ENCODE measurements at places on chromosomes 12 and 14. TPM values are rescaled to one million over a fixed set of nuclear protein-coding genes. Genes with fewer than 3 reads are reported as not detected.

DNA sequence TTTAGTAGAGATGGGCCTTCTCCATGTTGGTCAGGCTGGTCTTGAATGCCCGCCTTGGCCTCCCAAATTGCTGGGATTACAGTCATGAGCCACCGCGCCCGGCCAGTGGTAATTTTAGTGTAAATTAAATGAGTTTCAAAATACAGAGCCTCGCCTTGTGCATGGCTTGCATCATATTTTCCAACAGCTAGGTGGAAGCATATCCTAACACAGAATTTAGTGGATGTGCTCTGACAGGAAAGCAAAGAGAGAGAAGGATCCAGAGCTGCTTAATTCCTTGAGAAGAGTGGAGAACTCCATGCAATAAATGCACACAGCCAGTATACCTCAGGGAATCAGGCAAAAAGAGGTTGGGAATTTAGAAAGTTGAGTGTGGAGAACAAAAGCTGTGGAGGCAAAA, 2.5 kb downstream of the OR6C2 start:
- DNase-seq = no peak

DNA sequence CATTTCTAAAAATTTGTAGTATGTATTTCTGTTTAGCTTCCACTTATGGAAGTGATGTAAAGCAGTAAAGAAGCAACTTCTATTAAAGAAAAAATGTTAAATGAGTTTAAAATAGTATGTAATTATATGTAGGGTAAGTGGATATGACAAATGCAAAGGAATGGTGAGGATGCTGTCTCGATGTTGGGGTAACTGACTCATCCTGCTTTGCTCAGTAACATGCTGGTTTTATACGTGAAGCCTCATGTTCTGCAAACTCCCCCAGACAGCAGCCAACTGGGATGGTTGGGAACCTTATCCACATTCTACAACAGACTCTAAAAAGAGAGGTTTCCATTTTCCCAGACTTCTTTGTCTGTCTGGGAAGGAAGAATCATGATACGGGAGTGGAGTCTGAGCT, 1006.4 kb upstream of the TMEM132C start:
- DNase-seq = no peak

- no peak for DNase-seq
Measured at GRCh38 chr12:90045559-90045958, 336.9 kb upstream of the ATP2B1 start.

DNA sequence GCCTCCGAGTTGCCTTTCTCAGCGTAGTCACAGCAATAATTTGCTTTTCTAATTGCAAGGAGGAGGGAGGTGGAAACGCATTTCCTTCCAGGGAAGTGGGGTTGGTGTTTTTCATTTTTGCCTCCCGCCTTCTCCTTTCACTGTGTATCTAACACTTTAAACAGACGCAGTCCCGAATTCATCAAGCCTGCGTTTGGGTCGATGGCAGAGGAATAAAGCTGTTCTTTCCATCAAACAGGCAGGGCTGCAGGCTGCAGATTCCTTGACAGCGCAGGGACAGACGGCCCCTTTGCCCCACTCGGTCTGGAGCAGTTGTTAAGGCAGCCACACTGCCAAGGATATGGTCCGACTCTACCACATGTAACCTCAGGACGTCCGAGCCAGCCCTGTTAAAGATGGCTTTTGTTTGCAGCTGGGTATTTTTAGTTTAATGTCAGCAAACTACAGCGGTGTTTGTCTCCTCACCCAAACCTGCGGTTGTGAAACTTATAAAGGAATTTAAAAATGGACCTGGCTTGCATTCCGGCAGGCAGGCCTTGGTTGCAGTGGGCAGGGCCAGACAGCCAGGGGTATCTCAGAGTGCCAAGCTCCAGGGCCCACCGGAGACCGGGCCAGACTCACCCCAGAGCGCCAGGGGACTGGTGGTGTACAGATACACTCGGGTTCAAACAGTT, 2.1 kb downstream of the CHST11 start:
- peak; percentile 32 for DNase-seq

GRCh38 chr14:99034711-99035171, 237.3 kb downstream of the BCL11B start:
- DNase-seq = no peak

GRCh38 chr12:53502331-53502730, 1.2 kb downstream of the TARBP2 start:
- no peak for DNase-seq

DNA sequence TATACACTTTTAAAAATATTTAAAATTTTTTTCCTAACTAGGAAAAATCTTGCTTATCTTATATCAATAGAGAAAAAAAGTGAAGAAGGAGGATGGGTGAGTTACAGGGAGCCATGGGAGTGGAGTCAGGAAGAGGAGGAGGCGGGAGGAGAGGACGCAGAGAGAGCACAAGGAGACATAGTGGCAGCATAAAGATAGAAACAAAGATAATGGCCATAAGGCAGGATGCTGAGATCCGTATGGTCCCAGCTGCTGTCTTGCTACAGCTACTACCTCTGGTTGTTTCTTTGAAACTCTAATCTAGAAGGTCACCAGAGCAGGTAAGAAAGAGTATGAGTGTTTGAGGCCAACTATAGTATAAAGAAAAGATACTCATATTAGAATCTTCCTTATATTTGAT, 2.6 kb upstream of the SOX5 start:
- DNase-seq = no peak

GRCh38 chr12:1330477-1330827, 263.9 kb downstream of the FBXL14 start:
- no peak for DNase-seq

DNA sequence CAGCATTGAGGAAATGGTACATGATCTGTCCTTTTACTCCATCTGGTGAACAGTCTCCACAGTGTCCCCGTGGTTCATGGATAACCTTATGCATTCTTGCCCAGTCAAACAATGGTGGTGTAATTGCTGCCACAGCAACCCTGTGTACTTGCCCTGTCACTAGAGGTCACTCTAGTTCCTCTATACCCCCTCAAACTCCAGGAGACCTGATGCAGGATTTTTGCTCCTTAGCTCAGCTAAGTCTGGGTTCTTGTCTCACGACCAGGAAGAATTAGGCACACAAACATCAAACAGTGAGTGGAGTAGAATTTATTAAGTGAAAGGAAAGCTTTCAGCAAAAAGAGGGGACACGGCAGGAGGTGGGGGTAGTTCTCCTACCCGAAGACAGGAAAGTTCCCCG, 24.7 kb upstream of the EEA1 start:
- no peak for DNase-seq

GRCh38 chr12:75488553-75488952, 8.0 kb downstream of the GLIPR1 start:
- DNase-seq = no peak

DNA sequence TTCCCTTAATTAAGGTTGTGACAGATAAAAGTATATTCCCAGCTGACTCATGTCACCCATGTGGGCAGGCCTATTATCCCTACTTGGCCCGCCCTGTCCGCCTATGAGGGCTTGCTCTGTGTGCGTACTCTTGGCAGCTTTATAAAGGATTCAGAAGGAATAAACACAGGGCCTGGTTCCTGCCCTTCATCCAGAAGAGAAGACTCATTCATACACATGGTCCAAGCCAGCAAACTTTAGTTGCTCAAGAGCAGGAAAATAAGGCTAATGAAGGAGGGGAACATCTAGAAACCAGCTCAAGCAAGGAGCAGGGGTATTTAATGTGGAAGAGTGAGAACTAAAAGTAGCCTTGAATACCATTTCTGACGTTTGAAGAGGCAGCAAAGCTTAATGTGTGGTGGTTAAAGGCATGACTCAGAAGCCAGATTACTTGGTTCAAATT, 141.9 kb downstream of the CRADD start:
- no peak for DNase-seq

DNA sequence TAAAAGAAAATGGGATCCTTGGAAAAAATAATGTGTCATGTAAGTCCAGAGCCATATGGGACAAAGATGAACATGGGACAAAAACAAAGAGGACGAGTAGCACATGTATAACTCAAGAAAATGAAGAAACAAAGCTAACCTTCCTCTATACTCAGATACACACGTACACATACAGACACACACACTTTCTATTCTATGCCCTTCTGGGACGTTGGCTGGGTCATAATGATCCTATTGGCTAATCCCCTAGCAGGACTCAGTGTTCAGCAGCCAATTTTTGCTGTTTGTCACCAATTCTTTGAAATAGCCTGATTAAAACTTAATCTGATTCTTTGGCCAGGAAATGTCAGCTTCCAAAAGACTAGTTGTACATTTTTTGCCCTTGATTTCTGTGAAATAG, 189.4 kb upstream of the FOXG1 start:
- no peak for DNase-seq

GRCh38 chr12:112115259-112116045, 6.9 kb upstream of the NAA25 start:
- DNase-seq = no peak

- peak; percentile 54 for DNase-seq
Measured at GRCh38 chr12:51269174-51270066, 795 bp downstream of the SMAGP start.

DNA sequence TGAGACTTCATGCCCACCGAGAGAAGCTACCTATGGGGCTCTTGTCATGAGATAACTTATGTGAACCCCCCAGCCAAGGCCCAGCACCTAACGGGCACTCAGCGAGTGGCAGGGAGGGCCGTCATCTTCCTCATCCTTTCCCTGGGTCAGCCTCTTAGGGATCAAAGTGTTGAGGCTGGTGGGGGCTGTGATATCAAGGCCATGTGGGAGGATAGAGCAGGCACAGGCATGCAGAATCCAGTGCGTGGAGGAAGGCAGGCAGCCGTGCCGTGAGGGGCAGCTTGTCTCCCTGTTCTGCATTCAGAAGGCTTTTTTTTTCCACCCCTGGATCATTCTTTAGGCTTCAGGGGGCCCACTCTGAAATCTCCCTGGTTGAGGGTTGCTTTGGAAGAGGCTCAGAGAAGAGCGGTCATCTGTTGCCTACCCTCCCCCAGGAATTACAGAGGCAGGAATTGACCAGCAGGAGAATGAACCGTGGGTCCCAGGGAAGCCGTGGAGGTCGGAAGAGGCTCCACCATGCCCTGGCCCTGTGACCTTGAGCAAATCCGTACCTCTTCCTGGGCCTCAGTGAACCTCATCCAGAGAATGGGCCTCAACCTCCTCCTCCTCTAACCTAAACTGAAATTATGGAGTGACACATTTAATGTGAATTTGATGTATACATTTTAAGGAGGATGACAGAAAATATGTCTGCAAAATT, 62.8 kb downstream of the BEGAIN start:
- DNase-seq = no peak

DNA sequence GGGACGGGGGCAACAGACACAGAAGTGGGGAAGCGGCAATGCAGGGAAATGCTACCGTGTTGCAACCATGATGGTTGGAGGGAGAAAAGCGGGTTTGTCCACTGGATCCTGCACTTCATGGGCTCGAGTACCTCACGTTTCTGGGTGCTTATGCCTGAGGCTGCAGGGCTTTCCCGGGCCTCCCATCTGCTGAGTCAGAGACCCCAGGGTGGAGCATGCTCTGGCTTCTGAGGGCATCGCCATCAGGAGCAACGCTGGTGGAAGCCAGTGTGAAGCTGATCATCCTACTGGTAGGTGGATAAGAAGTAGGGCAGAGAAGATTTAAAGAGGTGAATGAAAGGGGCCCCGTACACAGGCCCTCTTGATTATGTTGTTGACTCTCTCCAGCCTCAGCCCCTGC, 5.0 kb upstream of the ADGRD1 start:
- no peak for DNase-seq

DNA sequence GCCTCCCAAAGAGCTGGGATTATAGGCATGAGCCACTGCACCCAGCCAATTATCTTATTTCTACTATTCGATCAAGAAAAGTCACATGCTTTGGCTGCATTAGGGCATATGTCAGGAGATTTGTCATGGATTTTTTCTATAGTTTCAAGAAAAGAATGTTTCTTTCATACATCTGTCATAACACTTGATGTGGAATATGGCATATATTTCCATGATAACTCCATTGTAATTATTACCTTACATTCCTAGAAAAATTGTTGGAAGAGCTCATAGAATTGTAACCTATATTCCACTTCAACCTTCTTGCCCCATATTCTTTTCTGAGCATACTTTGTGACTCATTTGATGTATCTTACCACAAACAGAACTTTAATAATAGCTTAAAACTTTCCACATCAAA, 740.9 kb upstream of the FLRT2 start:
- no peak for DNase-seq

DNA sequence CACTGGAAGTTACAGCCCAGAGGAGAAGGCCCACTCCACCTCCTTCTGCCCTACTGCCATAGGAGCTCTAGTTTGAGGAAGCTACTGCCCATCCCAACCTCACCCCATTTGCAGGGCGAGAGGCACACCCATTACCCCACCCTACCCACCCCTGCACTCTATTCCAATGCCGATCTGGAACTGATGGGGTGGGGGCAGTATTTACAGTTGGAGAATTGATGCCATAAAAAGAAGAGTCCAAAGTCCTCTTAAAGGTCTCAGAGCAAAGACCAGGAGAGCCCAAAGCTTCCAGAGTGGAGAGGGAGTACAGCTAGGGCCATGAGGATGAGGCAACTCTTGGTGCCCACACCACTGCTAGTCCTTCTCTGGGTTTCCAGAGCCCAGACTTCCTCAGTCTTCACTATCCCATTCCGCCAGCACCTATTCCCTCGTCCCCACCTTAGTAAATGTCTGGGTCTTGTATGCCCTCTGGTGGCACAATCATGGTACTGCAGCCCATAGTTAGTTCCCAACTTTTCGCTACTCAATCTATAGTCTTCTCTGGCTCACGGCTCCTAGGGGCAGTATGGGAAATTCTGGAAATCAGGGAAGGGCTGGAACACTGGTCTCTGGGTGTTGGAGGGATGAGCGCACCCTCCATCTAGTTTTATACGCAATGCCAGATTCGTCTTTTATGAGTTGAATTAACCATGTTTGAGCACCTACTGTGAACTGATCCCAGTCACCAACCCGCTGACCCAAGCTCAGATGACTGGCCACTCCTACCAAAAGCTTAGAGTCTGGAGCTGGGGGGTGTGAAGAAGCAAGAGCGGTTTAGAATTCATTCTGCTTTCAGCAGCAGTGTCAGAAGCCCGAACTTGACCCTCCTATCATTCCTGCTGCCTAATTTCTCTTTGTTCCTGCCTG, 6.9 kb upstream of the ADCY6 start:
- peak; percentile 42 for DNase-seq

DNA sequence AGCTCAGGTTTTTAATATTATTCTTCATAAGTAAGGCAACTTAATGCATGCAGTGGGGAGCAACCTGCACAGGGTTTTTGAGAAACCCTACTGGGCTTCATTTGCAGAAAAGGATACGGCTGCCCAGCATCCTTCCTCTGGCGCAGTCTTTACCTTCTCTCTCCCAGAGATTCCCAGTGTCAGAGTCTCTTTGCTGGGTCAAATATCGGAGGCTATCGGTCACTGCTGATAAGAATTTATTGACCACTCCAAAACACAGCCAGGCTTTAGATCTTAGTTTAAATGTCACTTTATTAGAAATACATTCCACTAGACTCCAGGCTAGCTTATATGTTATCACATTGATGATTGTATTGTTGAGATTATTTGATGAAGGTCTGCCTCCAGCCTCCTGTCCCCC, 147.2 kb upstream of the CPSF6 start:
- DNase-seq = no peak

The MCRS1 gene
- total RNA-seq = 82.2 TPM

The RNASE7 gene
- not detected for total RNA-seq

The CATSPERB gene
- not detected for total RNA-seq

The ARMH4 gene
- total RNA-seq = not detected

The GPR162 gene
- not detected for total RNA-seq

The P2RX2 gene
- total RNA-seq = not detected

The IL26 gene
- total RNA-seq = not detected

The GPR33 gene
- not detected for total RNA-seq

The RNASE1 gene
- total RNA-seq = not detected

The POU6F1 gene
- total RNA-seq = 20.3 TPM

The ABCC9 gene
- total RNA-seq = not detected

The ALG10 gene
- total RNA-seq = 14.8 TPM
